Left forelimb (tissue), 1 donor: ENCODE measurements at places on chromosomes 13 and 19.

- DNase-seq = no peak
These were observed 142.3 kb downstream of the PCCA start for GRCh38 chr13:100231176-100231575.

- no peak for DNase-seq
These were observed 43.8 kb upstream of the GRTP1 start for GRCh38 chr13:113407531-113408393.

DNA sequence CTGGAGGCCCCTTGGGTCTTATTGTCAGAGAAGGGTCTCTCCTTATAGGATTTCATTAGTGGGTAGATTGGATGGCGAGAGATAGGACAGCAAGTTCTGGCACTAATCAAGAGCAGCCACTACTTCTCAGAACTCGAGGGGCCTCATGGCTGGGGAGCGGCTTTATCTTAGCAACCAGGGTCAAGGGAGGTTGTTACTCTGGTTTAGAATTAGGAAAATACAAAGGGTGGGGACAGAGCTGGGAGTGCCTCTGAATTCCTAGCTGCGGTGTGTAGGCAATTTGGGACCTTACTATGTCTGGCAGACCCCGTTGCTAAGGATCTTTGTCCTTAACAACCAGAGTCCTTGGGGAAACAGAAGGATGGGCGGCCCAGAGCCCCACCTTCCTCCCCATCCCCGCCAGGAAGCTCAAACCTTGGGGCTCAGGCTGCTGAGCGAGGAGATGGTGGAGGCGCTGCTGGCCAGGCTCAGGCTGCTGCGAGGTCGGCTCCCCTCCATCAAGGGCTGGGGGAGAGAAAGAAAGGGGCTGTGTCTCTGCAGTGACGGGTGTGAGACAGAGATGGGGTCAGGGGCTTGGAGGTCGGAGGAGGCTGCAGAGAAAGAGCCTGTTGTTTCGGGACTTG lies 1.2 kb downstream of the PLEKHA4 start:
- DNase-seq = no peak

GRCh38 chr19:51891193-51891747 lies 3.5 kb upstream of the ZNF577 start:
- no peak for DNase-seq
